ENCODE measurements at places on chromosomes 12 and 14.

- no peak for DNase-seq
These were observed 94.2 kb downstream of the ETV6 start for GRCh38 chr12:11743423-11744409.

GRCh38 chr12:130632642-130633041 lies 83.5 kb downstream of the RIMBP2 start:
- DNase-seq = peak; percentile 59

DNA sequence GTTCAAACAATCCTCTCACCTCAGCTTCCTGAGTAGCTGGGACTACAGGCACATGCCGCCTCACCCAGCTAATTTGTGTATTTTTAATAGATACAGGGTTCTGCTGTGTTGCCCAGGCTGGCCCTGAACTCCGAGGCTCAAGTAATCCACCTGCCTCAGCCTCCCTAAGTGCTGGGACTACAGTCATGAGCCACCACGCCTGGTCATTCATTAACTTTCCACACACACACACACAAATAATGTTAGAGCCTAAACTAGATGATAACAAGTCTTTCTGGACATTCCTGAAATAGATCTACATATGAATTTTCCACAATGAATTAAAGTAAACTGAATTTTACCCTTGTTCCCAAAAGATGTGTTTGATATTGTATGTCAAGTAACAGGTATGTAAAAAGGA lies 776.0 kb downstream of the GALC start:
- no peak for DNase-seq

GRCh38 chr12:115421796-115422709 lies 738.1 kb upstream of the TBX3 start:
- DNase-seq = no peak

GRCh38 chr12:4215229-4216186 lies 58.1 kb upstream of the CCND2 start:
- no peak for DNase-seq

- no peak for DNase-seq
These were observed 467.1 kb upstream of the FAR2 start for GRCh38 chr12:28681980-28682379.

DNA sequence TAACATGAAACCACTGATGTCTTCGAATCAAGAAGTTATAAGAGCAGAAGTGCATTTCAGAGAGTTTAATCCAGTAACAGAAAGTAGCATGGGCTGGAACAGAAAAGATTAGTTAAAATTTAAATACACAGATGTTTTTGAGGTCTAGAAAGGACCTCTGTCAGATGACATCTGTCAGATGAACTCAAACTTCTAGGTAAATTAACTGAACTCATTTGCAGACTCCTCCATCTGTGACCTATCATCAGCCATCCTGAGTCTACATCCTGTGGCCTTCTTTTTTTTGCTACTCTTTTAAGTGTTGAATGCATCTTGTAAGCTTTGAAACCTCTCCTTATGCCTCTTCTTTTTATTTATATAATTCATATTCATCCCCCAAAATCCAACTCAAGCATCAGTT lies 53.3 kb downstream of the C2CD5 start:
- DNase-seq = no peak

DNA sequence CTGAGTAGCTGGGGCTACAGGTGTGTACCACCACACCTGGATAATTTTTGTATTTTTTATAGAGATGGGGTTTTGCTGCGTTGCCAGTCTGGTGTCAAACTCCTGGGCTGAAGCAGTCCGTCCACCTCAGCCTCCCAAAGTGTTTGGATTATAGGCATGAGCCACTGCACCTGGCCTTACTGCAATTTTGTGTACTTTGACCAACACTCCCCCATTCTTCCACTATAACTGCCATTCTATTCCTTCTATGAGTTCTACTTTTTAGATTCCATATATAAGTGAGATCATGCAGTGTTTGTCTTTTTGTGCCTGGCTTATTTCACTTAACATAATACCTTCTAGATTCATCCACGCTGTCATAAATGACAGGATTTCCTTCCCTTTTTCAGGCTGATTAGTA lies 199.1 kb downstream of the NUBPL start:
- no peak for DNase-seq

GRCh38 chr12:49322367-49322707 lies 718 bp upstream of the TROAP start:
- DNase-seq = no peak

DNA sequence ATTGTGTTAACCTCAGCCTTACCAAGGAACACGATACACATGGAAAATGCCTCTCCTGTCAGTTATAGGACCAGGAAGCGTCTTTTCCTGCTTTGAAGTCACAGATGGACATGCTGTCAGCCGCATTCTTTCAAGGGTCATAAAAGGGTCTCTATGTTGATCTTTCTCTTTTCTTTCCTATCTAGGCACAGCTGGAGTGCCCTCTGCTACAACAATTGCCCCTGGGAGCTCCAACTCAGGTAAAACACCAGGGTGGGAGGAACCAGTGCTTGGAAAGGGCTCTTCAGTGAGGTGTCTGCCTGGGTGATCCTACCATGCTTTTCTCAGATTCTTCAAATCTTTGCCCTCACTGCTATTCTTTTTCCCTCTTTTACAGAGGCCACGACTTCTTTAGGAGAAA lies 157.4 kb upstream of the CNTN1 start:
- DNase-seq = no peak

DNA sequence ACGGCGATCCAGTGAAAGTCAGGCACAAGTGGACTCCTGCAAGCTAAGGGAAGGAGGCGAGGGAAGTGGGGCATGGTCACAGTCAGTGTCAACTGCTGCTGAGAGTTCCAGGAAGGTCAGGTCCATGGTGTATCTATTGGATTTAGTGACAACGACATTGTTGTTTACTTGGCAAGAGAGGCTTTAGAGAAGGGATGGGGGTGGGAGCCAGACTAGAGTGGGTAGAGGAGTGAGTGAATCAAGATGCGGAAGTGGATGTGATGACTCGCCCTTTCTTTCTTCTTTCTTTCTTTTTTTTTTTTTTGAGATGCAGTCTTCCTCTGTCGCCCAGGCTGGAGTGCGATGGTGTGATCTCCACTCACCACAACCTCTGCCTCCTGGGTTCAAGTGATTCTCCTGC lies 12.5 kb downstream of the P2RX7 start:
- DNase-seq = no peak

GRCh38 chr12:15276088-15276698 lies 46.1 kb upstream of the PTPRO start:
- peak; percentile 21 for DNase-seq

- peak; percentile 10 for DNase-seq
These were observed 21.4 kb downstream of the BCL2L14 start for GRCh38 chr12:12091977-12092663.

DNA sequence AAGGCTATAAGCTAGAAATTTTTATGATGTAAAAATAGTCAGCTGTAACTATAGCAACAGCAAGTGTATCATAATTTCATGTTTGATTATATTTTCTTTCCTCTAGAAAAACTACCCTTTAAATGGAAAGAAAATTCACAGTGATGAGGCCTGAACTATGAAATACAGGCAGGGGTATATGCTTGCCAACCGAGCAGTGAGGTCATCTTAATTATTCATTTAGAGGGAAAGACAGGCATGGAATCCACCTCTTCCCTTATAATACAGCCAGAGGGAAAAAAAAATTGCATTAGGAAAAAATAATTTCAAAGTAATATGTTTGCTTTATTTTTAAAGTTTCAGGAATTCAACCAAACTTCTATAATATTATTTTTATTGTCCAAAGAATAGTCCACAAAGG lies 139.8 kb downstream of the EPS8 start:
- DNase-seq = no peak

DNA sequence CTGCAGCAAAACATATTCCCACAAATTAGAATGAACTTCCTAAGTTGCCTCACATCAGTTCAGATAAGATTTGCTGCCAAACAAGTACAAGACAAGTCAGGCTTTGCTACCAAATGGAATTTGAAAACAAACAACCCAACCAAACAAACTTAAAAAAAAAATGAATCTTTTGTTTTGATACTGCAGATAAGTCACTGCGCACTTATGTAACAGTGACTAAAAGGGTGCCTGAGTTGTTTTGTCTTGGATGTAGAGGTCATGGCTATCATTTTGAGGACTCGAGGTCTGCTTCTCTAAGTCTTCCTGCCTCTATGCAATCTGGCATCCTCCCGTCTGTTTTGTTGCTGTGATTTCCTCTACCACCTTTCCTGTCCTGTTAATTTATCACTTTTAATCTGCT lies 11.1 kb upstream of the EPS8 start:
- DNase-seq = no peak

DNA sequence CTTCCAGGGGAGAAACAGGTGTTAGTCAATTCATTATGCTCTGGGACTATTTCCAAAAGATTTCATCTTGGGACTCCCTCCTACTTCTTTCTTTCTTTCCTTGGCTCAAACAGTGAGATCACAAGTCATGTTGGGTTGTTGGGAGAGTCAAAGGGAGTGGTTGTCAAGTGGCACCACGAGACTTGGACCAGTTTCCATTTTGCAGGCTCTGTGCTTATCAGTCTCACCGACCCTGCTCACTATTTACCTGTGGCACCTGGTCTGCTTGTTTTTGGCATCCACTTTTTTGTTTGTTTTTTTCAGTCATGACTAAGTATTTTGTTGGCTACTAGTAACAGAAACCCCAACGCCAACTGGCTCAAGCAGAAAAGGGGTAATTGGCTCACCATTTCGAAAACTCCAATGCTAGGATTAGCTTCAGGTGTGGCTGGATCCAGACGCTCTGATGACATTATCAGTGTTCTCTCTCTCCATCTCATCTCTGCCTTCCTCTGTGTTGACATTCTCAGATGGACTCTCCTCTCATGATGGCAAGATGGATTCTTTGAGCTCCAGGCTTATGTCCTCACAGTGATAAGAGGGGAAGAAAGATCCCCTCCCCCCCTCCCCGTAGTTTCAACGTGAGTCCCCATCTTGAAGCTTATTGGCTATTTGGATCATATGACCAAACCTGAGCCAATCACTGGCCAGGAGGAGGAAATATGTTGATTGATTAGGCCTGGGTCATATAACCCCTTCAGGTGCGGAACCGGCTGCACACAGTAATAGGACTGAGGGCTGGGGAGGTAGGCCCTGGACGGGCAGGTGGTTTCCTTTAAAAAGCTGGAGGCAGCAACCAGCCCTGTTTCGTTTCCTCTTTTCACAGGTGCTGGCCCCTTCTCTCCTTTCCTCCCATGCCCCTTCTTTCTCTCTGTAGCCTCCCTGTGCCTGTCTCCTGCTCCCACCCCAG lies 84.2 kb downstream of the AACS start:
- no peak for DNase-seq

GRCh38 chr12:25553098-25553497 lies at the start of gene LMNTD1:
TSS of gene LMNTD1 (minus strand) at chr12:25553283. CDS start at chr12:25552959, 324 bp downstream.
- no peak for DNase-seq

DNA sequence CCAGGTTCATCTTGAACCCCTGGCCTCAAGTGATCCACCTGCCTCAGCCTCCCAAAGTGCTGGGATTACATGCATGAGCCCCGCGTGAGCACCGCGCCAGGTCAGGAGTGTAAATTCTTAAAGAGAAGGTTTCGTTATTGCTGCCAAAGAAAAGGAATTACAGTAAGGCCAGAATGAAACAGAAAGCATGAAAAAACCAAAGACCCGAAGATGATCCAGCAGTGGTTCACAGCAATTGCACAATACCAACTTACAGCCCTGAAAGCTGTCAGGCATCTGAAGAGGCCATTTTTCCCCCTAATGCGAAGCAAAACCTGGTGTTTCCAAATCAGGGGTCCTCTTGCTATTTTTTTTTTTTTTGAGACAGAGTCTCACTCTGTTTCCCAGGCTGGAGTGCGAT lies 10.3 kb downstream of the RBM23 start:
- DNase-seq = no peak

DNA sequence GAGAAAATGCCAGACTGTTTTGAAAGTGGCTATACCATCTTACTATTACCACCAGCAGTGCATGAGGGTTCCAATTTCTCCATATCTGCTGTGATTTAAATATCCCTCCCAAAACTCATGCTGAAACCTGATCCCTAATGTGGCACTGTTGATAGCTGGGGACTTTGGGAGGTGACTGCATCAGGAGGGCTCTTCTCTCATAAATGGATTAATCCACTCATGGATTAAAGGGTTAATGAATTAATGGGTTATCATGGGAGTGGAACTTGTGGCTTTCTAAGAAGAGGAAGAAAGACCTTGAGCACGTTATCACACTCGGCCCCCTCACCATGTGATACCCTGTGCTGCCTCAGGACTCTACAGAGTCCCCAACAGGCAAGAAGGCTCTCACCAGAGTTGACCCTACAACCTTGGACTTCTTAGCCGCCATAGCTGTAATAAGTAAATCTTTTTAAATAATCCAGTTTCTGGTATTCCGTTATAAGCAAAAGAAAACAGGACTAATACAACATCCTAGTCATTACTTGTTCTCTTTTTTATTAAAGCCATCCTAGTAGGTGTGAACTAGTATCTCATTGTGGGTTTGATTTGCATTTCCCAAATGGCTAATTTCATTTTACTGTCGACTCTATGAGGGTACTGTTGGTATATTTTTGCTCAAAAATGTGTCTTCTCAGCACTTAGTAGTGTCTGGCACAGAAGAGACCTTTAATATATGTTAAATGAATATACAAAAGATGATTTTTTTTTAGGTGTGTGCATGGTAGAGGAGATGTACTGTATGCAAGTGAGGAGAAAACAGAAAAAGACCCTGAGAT lies 14.3 kb downstream of the PPP1R12A start:
- no peak for DNase-seq

DNA sequence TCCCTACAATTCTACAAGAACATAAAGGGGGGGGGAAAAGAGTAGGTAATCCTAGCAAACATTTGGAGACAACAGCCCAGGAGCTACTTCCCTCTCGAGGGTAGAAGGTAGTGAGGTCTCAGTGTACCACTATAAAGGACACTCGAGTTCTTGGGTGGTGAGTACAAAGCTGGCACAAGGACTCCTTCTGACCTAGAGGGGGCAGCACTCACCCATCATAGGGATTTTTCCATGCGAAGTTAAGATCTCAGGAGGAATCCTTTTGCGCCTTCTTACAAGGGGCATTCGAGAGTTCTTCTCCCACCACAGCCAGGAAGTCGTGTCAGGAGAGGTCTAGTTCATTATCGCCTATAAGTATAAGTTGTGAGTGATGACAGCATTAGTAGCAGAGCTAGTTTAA lies 200.2 kb upstream of the RBM19 start:
- DNase-seq = no peak

GRCh38 chr12:1876086-1876485 lies 42.4 kb downstream of the CACNA2D4 start:
- DNase-seq = no peak

DNA sequence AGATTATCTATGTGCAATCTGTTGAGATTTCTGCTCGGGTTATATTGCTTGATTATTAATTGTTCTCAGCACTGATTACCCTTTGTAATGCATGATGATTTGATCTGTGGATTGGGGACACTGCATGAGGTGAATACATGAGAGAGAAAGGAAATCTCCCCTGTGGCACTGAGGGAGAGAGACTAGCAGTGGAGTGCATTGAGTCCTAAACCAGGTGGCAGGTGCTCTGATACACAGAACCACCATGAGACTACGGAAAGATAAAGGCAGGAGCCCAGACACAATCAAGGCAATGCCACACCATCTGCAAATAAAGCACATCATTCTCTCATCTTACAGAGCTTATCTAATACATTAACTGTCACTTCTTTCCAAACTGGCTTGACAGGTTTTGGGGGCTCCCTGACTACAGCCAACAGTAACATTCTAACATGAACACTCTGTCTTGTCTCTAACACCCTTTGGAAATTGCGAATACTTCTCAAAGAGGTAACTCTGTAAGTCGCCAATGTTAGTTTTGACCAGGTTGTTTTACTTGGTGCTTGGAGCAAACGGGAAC lies 37.6 kb upstream of the TSPAN8 start:
- no peak for DNase-seq
